Mesothelial cell of epicardium (in vitro differentiated cells): ENCODE measurements at places on chromosomes 1 and 21. TPM values are rescaled to one million over a fixed set of nuclear protein-coding genes. Genes with fewer than 3 reads are reported as not detected.
A peak's percentile ranks its signal among the peaks of the same experiment; 100 is the strongest.

Gene AKR7A3
- total RNA-seq, result 2.5 to 3.1 TPM (median 2.8 TPM) in 3 replicates

Gene FCN3
- total RNA-seq, result 0.22 to 0.24 TPM in 2 of 3 replicates, not detected in the other

Gene ELAVL4
- not detected in 3 replicates for total RNA-seq

Gene CASZ1
- total RNA-seq, result 8.9 to 11.2 TPM (median 10.1 TPM) in 3 replicates

Gene SCAF4
- 55.6 to 58.9 TPM (median 57.4 TPM) in 3 replicates for total RNA-seq

Gene TMEM234
- 28.9 to 33.3 TPM (median 32.9 TPM) in 3 replicates for total RNA-seq

Gene OR6N1
- total RNA-seq, result not detected in 3 replicates

Gene GIPC2
- total RNA-seq, result 0.18 to 0.23 TPM (median 0.20 TPM) in 3 replicates

Gene KCNA2
- 0.58 to 1.1 TPM (median 0.63 TPM) in 3 replicates for total RNA-seq

Gene SLC5A9
- total RNA-seq, result 0.07 TPM in 2 of 3 replicates, not detected in the other

Gene USH2A
- 0.02 to 0.05 TPM (median 0.04 TPM) in 3 replicates for total RNA-seq

Gene RYR2
- total RNA-seq, result 5.1 to 13.0 TPM (median 6.1 TPM) in 3 replicates

Gene GBP5
- total RNA-seq, result not detected in 3 replicates

- DNase-seq, result no peak
Observed at GRCh38 chr1:67188137-67188536, 21.9 kb downstream of the IL23R start.

GRCh38 chr1:117051224-117052064, 8.7 kb upstream of the TTF2 start:
- DNase-seq, result no peak

GRCh38 chr1:151043163-151043562, 4.4 kb upstream of the C1orf56 start:
- DNase-seq, result no peak

GRCh38 chr1:202966006-202966898, 805 bp downstream of the CYB5R1 start:
- DNase-seq, result no peak

- DNase-seq, result no peak
Observed at GRCh38 chr1:145702826-145703225, 4.3 kb downstream of the PDZK1 start.

DNA sequence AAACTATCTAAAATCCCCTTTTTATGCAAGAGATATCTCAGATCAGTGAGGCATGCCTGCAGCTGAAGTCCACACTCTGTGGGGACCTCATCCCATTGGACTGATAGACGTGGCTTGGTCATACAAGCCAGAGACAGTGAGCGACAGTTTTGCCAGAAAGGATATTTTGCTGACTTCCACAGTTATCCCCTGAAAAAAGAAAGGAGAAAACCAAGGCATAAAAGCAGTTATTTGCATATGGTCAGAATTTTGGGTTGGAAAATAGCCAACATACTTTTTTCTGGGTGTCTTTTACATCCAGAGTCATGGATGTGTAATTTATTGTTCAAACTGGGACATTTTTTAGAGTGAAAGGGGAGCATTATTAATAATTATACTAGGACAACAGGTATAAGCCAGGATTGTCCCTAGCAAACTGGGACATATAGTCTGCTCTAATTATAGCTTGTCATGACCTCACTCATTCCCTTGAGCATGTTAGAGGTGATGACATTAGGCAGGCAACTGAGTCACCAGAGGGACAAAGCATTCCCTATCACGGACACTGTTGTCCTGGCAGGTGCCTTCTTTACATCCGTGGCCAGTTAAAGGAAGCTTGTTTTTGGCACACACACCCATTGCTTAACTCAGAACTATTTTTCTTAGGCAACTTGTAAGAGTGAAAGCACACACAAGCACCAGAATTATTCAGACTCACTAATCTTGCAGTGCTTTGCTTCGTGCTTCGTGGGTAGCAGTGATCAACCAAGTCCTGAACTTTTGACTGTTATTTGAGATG, 65.5 kb downstream of the PRRX1 start:
- DNase-seq, result no peak

GRCh38 chr1:155295942-155296267, 5.3 kb downstream of the PKLR start:
- DNase-seq, result no peak

GRCh38 chr1:232168508-232168907, 461.4 kb downstream of the SIPA1L2 start:
- DNase-seq, result no peak

DNA sequence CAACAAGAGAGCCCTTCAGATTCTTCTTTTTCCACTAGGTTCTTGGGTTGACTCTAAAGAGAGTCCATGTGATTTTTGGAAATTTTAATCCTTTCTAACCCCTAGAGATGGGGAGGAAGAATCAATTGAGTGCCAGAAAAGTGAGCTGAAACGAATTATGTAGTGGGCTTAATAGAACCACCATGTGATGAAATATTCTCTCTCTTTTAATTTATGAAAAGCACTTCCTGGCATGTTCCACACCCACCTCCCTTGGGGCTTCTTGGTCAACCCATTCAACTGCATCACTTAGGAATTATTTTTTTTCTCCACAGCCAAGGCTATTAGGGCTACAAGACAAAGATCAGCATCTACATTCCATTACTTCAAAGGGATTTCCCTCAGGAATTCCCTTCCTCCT, 79.6 kb downstream of the ZC3H11B start:
- DNase-seq, result no peak

DNA sequence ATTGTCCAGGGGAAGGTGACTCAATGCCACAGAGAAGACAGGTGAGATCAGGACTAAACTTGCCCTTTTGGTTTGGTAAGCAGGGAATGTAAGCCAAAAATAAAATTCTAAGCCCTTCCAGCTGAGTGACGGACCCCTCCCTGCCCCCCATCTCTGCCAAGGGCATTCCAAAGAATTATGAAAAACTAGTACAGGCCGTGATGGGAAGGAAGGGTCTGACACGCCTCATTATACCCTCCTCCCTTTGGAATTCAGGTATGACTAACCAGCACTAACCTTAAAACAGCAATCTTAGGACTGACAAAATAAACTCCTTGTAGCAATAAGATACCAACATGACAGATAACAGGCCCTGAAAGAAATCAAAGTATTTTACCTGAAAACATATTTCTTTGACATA, 99.6 kb downstream of the GABPA start:
- DNase-seq, result no peak

DNA sequence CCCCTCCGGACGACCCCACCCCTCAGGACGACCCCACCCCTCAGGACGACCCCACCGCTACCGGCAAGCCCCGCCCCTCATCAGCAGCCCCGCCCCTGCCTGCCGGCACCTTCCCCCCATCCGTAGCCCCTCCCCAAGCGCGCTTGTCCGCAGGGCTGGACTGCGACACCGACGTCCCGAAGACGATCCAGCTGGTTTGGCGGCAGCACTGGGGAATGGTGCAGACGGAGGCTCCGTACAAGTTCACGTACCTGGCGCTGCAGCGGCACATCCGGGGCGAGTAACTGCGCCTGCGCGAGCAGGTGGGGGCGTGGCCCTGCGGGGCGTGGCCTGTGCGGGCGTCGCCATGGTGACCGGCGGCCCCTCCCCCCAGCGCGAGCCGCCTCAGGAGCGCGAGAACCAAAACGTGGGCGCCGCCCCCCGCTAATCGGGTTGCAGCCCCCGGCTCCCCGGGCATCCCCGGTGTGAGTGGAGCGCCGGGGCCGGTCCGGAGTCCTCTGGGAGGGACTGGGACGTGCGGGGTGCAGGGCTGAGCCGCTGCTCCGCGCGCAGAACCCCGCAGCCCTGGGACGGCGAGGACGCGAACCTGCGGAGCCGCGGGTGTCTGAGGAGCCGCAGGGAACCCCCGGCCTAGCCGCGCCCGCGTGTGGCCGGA, 4.9 kb downstream of the RNF223 start:
- DNase-seq, result peak; percentile 96

DNA sequence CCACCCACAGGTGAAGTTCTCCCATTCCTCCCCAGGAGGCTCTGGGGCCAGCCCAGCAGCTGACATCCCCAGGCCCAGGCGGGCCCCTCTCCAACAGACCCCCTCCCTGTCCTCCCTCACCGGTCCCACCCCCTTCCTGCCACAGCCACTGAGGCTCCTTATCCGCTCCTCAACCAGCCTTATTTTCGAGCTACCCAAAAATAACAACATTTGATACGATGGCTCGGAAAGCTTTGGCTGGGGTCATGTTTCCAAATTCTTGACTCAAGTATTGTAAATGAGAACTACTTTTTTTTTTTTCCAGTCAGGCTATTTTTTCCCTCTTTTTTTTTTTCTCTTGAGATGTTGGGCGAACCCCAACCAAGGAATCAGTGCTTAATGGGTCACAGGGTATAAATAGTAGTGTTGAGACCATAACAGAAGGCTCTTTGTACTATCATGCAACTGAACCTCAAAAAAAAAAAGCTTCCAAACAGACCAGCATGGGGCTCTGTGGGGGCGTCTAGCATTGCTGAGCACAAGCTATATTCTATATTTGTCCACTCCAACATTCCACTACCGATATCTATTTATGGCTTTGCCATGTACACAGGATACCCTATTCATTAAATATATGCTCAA, 27.2 kb downstream of the IRF2BP2 start:
- DNase-seq, result no peak
